Astrocyte of the spinal cord (primary cell): ENCODE measurements at places on chromosomes 6 and 20.
A peak's percentile ranks its signal among the peaks of the same experiment; 100 is the strongest.

DNA sequence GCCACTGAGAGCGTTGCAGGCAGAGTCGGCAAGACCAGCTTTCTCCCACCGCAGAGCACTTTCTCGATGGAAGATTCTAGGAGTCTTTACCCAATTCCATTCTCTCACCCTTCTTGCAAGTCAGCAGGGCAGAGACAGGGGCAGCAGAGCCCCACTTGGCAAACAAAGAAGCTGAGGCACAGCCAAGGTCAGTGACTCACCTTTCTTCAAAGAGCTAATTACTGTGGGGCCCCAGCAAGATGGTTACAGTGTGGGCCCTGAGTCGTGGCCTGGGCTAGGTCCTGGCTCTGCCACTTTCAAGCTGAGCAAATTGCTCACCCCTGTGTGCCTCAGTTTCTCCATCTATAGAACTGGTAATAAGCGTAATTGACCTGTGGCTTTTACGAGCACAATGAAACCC lies 277.0 kb downstream of the PREX1 start:
- DNase-seq: no peak

DNA sequence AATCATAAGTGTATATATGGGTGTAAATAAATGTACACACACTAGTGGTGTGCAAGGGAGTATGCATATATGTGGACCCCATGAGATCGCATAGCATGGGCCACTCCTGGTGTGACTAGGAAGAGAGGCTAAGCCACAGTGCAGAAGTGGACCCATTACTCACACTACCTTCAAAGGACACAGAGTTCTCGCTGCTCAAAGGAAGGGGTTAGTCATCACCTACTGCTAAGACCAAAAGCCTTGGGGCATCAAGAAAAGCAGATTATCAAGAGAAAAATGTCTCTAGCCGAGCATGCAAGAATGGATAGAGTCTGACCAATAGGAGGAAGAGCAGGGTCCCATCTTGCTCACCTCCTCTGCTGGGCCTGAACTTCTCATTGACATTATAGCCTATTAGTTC lies 195.5 kb downstream of the MAFB start:
- DNase-seq: peak; percentile 61

GRCh38 chr6:77466055-77466450 lies 2.8 kb upstream of the HTR1B start:
- peak; percentile 79 for DNase-seq

DNA sequence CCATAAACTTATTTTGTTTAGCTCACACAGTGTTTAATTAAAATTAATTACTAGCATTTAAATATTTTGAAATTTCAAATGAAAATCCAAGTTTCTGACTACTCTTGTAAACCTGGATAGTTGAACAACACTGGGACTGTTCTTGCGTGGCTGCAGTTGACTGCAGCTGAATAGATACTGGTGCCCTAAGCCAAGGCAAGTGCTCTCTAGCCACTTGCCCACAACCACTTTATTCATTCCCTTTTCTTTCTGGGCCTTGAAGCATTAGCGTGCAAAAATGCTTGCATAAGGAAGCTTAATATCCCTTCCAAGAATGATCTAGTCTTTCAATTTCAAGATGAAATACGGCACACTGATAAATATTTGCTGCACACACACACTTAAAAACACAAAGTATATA lies 676.0 kb upstream of the MARCKS start:
- DNase-seq: no peak

- DNase-seq: no peak
These were observed 381.7 kb upstream of the JARID2 start for GRCh38 chr6:14863902-14864850.

DNA sequence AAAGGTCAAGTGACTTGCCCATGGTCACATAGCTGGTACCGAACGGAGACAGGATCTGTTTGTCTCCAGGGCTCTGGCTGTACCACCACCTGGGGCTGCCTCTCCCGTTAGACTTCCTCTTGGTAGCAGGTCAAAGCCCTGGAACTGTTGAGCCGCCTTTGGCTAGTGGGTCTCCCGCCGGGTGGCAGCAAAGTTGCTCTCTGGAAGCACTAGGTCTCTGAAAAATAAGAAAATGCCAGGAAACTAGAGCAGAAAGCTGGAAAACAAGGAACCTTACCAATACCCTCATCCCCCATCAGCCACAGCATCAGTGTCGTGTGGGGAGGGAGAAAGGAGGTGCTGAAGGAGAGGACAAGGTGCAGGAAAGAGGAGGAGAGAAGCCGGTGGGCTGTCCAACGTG lies 291.0 kb upstream of the SUPT3H start:
- DNase-seq: no peak

DNA sequence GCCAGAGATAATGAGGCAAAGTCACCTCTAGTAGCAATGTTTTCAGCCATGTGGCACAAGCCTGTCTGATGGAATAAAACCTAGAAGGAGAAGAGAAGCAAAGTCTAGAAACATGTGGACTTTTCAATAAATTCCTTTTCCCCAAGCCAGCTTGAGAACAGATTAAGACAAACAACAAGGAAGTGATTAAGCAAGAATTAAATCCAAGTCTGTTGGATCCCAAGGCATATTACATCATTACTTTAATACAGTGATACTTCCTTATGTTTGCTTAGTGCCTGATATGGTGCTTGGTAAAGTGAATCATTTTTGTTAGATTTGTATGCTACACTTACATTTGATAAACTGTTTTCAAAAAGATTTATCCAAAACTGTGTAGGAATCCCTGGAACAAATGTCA lies 260.3 kb upstream of the FAM83B start:
- DNase-seq: no peak

DNA sequence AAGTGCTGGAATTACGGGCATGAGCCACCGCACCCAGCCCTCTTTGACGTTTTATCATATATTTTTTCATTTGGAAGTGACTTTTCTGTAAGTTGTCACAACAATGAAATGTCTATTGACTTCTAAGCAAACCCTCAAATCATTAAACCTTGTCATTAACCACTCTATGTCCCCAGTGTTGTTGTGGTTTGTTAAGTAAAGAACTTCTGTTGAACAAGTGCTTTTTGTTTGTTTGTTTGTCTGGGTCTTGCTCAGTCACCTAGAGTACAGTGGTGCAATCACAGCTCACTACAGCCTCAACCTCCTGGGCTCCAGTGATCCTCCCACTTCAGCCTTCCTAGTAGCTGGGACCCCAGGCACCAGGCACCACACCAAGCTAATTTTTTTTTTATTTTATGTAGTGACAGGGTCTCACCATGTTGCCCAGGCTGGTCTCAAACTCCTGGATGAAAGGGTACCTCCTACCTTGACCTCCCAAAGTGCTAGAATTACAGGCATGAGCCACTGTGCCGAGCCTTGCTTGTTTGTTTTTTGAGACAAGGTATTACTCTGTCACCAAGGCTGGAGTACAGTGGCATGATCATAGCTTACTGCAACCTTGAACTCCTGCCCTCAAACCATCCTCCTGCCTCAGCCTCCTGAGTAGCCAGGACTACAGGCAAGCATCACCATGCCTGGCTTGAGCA lies 57.6 kb upstream of the LOC128125822 start:
- DNase-seq: no peak

GRCh38 chr6:33118525-33119123 lies 42.8 kb downstream of the HLA-DPB1 start:
- DNase-seq: peak; percentile 48

DNA sequence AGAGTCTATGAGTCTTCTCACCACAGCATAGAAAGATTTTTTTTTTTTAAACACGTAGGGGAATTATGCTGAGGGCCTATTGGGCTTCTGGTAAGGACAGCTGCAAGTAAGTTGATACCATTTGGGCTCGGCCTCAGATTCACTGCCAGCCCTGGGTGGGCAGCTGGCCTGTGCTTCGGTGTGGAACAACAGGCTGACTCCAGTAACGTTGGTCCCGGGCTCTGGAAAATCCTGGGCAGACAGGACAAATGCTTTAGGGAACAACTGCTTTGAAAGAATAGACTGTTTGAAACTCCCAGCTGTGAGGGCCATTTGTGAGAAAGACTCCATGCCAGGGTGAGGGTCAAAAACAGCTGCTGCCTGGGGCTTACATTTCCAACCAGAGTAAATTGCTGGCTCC lies 366.5 kb downstream of the QKI start:
- DNase-seq: peak; percentile 56

GRCh38 chr6:89154131-89154530 lies 8.3 kb downstream of the PM20D2 start:
- DNase-seq: peak; percentile 17

GRCh38 chr6:44297063-44298038 lies 15.8 kb downstream of the AARS2 start:
- DNase-seq: peak; percentile 12
